SK-N-SH (cell line): ENCODE measurements at places on chromosomes 6 and 20.

- H3K27ac ChIP-seq, result no peak overlapping the region; the same call in 1 of the 2 replicates
- no peaks in the 10 kb centered on the region for H3K4me1 ChIP-seq
- no peak overlapping the region for H3K4me3 ChIP-seq
Measured at GRCh38 chr6:101803136-101803535, 409.6 kb downstream of the GRIK2 start.

- H3K27me3 ChIP-seq, result no peaks in the 10 kb centered on the region
- H3K27ac ChIP-seq, result no peak overlapping the region
- no peak overlapping the region for H3K4me3 ChIP-seq
- H3K36me3 ChIP-seq, result no peaks in the 10 kb centered on the region
- no peak for DNase-seq
Measured at GRCh38 chr6:18119236-18119635, 3.2 kb downstream of the NHLRC1 start.

DNA sequence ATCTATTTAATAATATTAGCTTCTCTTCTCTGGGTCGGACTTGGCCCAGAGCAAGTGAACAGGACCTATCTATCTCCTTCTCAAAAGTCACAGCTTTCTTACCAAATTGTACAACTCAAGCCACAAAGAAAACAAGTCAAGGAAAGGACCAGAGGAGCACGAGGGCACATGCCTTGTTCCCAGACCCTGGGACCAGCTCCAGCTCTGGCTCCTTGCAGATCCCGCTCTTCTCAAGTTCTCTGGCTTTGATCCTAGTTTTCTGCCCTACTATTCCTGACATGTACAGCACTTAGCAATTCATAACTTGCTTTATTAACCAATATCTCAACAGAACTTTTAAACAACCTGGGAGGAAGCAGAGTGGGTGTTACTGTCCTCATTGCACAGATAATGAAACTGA is 185.9 kb downstream of the ESR1 start:
- H3K36me3 ChIP-seq, result no peaks in the 10 kb centered on the region
- H3K4me3 ChIP-seq, result no peak overlapping the region
- no peaks in the 10 kb centered on the region for H3K27me3 ChIP-seq
- no peak overlapping the region for H3K27ac ChIP-seq
- no peaks in the 10 kb centered on the region for H3K4me1 ChIP-seq

GRCh38 chr6:155085582-155086257 is 90.6 kb downstream of the TIAM2 start:
- no peak for DNase-seq
- no peaks in the 10 kb centered on the region; the same call in 1 of the 2 replicates for H3K36me3 ChIP-seq
- H3K4me3 ChIP-seq, result no peak overlapping the region
- no peaks in the 10 kb centered on the region for H3K27me3 ChIP-seq
- no peaks in the 10 kb centered on the region for H3K4me1 ChIP-seq

DNA sequence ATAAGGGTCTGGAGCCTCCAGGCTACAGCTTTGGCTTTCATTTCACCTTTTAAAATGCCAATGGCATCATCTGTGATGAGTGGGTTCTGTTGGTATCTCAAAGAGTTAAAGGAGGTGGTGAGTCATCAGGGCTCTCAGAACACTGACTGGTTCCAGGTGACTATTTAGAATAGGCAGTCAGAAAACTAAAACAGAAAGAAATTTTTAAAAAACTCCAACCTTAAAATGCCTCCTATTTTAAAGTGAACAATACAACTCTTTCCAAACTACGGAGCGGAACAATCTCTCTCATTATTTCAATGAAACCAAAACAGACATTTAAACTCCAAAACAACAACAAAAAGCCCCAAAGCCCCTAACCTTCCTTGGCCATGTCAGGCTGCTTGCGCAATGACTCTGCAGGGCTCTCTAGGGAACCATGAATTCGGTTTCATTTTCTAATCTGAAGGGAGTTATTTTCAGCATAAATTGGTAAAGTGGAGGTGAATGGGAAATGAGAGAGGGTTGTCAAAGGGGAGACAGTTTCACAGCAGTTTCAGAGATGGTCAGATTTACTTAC is 194.9 kb downstream of the KIF6 start:
- H3K4me3 ChIP-seq, result no peak overlapping the region
- H3K27me3 ChIP-seq, result no peaks in the 10 kb centered on the region
- H3K27ac ChIP-seq, result no peak overlapping the region
- no peaks in the 10 kb centered on the region for H3K36me3 ChIP-seq
